T1000 (cell line): ENCODE measurements at places on chromosomes 5 and 9.

DNA sequence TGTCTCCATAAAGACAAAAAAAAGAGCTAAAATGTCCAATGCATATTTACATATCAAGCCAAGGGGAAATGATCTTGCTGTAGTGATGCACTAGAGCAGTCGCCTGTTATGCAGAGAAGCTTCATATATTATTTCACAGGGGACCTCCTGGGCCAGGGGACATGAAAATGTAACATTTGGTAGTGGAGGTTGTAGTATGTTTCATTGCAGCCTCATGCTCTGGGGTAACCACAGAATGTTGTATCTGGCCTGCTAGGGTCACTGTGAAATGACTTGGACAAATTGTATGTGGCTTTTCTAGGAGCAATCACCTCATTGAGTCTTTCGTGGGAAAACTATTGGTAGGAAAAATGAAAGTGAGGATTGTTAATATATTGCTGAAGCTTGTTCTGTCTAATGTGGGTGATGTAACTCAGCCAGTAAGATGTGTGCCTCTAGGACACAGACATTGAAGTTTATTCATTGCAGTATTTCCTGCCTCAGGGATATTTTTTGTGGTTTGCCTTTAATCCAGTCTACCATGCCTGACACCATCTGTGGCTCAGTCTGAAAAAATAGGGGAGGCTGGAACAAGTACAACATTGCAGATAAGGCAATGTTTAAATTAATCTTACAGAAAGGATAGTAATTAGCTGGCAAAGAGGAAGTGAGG lies 430.8 kb upstream of the TNC start:
- no peak for DNase-seq

- DNase-seq, result no peak
Observed at GRCh38 chr5:158591301-158591863, 508.3 kb downstream of the EBF1 start.

GRCh38 chr9:73743826-73744225 lies 592.2 kb downstream of the ANXA1 start:
- no peak for DNase-seq

DNA sequence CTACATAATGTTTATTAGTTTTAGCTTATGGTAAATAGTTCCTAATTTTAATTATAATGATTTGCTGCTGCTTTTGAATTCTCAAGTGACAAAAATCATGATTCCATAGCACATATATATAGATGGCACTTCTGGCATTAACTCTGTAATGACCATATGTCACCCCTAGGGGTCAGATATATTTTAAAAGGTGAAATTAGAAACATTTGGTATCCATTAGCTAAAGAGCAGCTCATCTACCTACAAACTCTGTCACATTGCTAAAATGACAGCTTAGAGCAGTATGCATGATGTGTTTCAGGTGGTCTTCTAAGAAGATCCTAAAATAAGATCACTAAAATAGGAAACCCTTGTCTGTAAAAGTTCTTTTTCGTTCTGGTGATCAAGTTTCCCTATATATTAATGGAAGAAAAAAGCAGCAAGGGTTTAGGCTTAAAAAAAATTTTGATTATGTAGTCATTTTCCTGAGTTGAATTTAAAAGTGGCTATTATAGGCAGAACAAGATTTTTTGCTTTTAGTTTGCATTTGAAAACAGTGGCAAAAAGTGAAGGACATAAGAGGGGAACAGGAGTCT lies 157.7 kb upstream of the POU5F2 start:
- DNase-seq, result no peak

GRCh38 chr9:87734106-87734505 lies 8.2 kb downstream of the CTSL start:
- DNase-seq, result no peak

- peak; percentile 33 for DNase-seq
Observed at GRCh38 chr5:99900302-99900852, 634.8 kb upstream of the FAM174A start.

- no peak for DNase-seq
Observed at GRCh38 chr9:79053598-79053997, 518.2 kb upstream of the TLE4 start.

DNA sequence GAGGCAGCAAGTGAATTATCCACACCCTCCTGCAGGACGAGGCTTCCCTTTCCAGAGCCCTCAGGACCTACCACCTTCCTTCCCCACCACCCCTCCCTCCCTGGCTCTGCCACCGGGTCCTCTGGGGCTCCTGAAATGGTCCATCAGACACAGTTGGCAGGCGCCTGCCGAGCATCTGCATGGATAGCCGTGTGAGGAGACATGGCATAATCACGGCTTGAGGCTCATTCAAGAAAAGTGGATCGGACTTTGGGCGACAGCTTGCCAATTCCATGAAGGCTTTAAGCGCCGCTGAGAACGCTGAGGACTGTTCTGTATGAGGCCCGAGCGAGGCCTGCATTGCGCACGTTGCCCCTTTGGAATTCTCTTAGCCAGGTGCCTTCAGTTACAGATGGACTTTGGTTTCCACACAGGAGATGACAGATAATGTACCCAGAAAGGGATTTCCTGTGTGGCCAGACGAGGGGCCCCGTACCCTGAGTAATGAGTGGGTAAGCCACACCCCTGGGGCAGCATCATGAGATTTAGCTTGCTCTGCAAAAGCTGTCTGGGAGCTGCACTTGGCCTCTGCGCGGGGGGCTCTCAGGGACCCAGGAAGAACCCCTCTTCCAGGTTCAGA lies 179.8 kb downstream of the OLFM1 start:
- DNase-seq, result no peak

GRCh38 chr9:83930881-83931280 lies 9.6 kb upstream of the KIF27 start:
- DNase-seq, result no peak

- no peak for DNase-seq
Observed at GRCh38 chr5:123456242-123456641, 33.0 kb upstream of the CEP120 start.

DNA sequence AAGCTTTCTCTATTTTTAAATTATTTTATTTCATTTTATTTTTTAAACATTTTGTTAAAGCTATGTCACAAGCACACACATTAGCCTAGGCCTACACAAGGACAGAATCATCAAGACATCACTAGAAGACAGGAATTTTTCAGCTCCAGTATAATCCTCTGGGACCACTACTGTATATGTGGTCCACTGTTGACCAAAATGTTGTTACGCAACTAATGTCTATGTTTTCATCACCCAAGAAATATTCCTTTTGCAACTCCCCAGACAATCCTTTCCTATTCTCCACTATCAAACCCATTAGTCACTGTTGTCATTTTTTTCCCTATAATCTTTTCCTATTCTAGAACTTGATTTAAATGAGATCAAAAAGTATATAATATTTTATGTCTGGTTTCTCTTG lies 2371.7 kb upstream of the C9orf72 start:
- no peak for DNase-seq

DNA sequence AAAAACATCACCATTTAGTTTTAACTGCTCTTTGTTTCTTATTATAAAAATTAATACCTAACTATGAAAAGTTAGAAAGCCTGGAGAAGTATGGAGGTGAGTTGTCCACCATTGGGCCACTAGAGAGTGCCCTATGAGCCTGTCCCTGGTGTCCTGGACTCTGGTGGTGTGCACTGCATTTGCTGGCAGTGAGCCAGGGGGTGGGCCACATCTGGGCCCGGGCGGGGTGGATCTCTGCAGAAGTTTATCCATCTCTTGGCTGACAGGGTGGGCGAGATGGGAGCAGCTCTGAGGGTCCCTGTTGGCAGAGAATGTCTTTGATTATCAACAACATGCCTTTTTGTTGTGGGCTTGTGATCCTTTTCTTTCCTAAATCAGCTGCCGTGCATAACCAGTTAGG lies 8.2 kb downstream of the TENT4A start:
- no peak for DNase-seq

DNA sequence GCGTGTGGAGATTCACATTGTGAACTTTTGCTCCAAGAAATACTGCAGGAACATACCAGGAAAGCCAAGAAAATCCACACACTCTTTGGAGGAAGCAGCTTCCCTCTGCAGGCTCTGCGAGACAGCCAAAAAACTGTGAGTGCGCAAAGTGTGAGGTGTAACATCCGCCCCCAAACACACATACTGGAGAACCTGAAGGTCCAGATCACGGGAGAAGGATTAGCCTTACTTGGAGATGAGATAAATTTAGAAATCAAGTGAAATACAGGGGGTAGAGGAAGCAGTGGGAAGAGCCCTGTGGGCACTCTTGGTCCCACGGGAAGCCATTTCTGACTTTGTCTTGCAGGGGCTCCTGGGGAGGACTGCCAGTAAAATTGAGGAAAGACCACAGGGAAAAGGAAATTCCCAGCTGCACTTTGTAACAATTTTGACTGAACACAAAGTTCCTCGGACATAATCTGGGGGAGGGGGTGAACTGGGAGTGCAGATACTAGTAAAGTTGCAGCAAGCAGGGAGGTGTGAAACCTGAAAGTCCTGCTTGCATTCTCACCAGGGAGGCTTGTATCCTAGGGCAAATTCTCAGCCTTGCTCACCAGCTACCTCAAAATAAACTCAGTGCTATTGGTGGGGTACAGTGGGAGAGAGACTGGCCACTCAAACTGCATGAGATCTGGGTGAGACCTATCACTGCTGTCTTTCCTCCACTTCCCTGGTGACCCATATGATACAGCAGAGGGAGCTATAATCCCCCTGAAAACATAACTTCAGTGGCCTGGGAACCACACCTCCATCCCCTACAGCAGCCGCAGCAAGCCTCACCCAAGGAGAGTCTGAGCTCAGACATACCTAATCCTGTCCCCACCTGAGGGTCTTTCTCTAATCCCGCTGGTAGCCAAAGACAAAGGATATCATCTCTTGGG lies 109.1 kb downstream of the ALDH1A1 start:
- DNase-seq, result no peak

DNA sequence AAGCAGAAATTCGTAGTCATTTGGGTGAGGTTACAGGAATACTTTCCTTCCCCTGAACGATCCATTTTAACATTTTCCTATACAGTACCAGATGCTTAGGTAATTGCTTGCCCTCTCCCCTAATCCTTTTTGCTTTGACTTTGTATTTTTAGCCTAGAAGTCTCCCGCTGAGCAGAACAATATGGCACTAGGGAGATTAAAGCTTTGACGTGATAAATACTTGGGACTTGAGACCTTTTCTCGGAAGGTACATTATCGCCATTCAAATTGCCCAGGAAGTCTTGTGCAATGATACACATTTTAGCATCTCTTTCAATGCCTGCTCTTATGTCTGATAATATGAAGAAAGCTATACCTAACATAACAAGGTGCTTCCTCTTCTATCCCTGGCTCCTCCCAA lies 22.9 kb upstream of the SPATA31C2 start:
- no peak for DNase-seq

GRCh38 chr5:141757402-141757801 lies 75.4 kb upstream of the ARAP3 start:
- no peak for DNase-seq

GRCh38 chr9:127907867-127908659 lies 8.7 kb upstream of the ST6GALNAC6 start:
- DNase-seq, result no peak

DNA sequence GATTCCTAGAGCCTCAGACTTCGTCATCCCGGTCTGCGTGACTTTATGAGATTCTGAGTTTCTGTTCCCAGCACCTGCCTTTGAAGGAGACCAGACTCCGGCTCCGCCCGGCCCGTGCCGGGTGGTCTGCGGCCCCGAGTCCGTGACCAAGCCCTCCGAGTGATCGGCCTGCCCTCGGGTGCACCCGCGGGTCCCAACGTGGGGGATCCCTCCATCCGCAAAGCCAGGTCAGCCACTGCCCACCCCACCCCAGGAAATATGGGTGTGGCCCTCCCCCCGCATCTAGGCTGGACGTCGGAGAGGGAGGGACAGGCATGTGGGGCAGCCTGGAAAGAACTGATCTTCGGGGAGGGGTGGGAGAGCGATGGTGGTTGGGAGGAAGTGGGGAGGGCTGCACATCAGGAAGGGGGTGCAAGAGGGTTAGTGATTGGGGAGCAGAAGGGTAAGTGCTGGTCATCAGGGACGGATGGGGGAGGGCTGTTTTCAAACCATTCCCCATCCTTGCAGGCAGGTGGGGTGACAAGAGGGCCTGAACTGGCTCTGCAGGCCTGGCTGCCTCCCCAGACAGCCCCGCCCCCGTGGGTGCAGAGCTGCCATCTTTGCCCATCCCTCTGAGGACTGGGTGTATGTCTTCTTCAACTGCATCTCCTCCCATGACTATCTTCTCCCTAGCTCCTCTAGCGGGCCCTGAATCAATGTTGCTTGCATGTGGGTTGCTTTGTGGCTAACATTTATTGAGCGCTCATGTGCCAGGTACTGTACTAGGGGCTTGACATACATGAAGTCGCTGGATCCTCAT lies 747 bp downstream of the LRSAM1 start:
- peak; percentile 56 for DNase-seq

GRCh38 chr5:134769206-134769605 lies 10.6 kb downstream of the DDX46 start:
- DNase-seq, result no peak

- DNase-seq, result peak; percentile 16
Observed at GRCh38 chr5:137186759-137187461, 312.2 kb downstream of the SPOCK1 start.

GRCh38 chr9:36207546-36208012 lies 16.9 kb downstream of the CLTA start:
- DNase-seq, result no peak

DNA sequence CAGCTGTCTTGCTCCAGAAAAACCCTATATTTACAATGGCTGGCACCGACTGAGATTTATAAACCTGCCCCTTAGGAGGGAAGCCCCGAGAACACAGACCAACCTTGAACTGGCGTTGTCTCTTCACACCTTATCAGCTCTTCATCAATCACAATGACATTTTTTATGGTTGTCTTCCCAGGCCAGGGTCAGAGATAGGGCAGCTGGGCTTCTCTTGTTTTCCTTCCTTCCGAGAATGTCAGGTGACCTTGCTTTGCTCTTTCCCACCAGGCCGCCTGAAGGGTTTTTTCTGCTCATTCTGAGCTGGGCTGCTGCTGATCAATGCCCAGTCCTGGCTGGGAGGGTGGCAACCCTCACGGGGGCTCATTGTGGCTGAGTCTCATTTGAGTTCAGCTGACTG lies 619.1 kb downstream of the CCDC171 start:
- DNase-seq, result no peak

DNA sequence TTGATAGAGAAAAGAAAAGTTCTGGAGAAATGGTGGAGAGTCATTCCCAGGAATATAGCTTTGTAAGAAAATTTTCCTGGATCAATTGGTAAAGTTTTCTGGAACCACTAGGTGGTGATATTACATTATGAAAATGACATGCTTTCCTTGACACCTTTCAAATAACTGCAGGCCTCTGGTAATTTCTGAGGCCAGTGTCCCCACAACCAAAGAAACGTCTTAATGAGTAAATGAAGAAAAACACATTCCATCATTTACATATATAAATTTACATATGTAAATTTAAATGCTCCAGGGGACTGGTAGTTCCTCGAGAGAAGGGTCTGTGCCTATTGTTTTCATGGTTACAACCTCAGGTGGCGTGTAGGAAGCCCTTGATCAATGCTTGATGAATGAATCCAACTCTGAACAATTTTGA lies 17.2 kb upstream of the RGS3 start:
- DNase-seq, result no peak

DNA sequence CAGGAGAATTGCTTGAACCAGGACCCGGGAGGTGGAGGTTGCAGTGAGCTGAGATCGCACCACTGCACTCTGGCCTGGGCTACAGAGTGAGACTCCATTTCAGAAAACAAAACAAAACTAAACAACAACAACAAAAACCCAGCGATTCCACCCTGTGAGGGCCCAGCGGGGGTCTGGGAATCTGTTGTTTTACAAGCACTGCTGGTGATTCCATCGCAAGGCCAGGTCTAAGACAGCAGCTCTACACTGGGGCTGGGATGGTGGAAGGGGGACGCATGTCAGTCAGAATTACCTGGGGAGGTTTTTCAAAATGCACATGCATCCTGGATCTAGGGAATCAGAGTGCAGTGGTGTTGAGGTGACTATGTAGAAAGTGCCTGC lies 90.9 kb downstream of the ANKRD55 start:
- no peak for DNase-seq
